ENCODE measurements at places on chromosomes 2 and 18.

DNA sequence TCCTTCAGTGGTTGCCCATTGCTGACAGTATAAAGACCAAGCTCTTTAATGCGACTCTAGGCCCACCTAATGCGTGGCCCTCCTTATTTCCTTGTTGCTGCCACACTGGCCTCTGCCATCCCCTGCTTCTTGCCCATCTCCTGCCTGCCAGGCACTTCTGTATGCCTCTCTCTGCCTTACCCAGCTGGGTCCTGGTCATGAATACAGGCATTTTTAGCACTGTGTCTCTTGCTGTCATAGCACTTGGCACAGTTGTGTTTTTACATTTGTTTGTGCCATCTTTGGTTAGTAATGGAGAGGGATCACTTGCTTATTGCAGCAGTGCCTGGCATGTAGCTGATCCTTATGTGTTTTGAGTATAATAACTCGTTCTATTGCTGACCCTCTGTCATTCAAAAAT is 38.7 kb downstream of the MAP4K4 start:
- no peak for DNase-seq

DNA sequence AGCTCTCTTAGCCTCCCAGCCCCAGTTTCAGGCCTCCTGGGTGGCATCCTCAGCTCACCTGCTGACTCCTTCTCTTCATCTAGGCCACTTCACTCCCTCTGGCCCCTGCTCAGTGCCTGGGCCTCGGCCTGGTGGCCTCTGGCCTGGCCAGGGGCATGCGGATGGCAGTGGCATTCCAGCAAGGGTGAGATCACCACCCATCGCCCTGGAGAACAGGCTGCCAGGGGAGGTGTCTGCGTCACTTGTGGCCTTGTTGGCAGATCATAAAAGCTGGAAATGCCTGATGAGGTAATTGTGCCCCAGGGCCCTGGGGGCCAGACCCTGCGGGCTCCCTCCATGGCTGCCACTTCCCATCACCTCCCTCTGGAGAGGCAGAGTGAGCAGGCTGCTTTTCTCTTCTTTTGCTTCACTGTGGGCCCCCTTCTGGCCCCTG is 72.5 kb upstream of the SMAD2 start:
- peak; percentile 82 for DNase-seq

- no peak for DNase-seq
These were observed 66.1 kb upstream of the ATG16L1 start for GRCh38 chr2:233185330-233185729.

GRCh38 chr2:168536925-168537466 is 80.9 kb downstream of the CERS6 start:
- DNase-seq, result no peak

GRCh38 chr2:96888072-96889011 is 18.5 kb upstream of the SEMA4C start:
- DNase-seq, result no peak

DNA sequence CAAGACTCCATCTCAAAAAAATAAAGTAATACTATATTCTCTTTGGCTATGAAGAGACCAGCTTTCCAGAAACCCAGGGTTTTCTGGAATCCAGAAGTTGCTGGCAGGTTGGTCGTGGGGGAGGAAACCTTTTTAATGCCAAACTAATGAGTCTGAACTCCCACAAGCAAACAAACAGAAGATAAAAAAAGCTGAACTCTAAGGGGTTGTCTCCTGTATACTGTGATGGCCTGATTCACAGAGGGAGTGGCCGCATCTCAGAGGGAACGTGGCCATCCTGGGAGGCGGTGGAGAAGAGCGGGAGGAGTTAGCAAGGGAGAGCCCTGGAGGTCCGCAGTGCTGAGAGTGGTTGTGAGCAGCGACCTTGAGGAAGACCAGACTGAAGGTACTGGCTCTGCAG is 36.1 kb downstream of the LIMS1 start:
- peak; percentile 91 for DNase-seq

DNA sequence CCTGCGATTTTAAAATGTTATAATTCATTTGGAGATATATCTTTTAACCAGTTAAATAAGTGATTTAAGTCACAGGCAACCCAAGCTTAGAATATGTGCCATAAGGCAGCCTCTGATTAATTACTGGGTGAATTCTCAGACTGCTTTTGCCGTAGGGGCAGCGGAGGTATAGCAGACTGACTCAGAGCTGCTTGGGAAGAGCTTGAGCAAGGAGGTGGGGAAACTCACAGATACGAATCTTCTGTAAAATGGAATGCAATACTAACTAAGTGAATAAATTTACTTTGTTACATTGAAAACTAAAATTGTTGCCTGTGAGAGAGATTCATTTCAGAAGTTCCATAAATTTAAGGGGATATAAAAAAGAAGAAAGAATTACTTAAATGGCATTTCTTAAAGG is 115.4 kb downstream of the KYNU start:
- DNase-seq, result no peak

DNA sequence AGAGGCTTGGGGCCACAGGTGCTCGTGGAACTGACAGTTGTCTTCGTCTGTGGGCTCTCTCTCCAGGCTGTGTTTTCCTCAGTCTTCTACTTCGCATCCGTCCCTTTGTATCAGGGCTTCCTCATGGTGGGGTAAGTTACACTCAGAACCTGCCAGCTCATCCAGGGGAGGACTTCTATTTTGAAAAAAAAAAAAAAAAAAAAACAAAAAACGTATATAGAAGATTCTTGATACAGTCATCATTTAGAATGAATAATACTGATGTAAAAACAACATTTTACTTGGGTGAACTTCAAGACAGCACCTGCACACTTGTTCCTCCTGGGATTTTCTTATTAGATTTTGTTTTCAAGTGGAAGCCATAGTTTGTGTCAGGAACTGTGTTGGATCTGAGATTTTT is 47.7 kb upstream of the NFATC1 start:
- DNase-seq, result peak; percentile 12

DNA sequence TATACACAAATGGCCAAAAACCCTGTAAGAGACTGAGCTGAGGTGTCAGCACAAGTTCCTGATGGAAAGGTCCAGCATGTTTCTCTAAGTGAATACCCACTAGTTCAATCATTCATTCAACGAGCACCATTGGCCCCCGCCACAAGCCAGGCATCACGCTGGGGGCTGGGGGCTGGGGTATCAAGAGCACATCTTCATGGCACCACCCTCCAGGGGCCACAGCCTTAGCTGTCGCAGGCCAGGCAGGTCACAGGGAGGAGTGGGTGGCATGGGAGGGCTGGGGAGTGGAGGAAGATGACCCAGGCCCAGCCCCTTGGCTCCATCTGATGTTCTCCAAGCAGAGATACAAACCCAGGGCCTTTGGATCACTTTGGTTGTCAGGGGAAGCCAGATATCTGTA is 97.9 kb downstream of the ACKR3 start:
- no peak for DNase-seq

GRCh38 chr2:171235262-171235881 is 74.7 kb upstream of the TLK1 start:
- no peak for DNase-seq

GRCh38 chr2:127680706-127681287 is 5.5 kb upstream of the LIMS2 start:
- no peak for DNase-seq

DNA sequence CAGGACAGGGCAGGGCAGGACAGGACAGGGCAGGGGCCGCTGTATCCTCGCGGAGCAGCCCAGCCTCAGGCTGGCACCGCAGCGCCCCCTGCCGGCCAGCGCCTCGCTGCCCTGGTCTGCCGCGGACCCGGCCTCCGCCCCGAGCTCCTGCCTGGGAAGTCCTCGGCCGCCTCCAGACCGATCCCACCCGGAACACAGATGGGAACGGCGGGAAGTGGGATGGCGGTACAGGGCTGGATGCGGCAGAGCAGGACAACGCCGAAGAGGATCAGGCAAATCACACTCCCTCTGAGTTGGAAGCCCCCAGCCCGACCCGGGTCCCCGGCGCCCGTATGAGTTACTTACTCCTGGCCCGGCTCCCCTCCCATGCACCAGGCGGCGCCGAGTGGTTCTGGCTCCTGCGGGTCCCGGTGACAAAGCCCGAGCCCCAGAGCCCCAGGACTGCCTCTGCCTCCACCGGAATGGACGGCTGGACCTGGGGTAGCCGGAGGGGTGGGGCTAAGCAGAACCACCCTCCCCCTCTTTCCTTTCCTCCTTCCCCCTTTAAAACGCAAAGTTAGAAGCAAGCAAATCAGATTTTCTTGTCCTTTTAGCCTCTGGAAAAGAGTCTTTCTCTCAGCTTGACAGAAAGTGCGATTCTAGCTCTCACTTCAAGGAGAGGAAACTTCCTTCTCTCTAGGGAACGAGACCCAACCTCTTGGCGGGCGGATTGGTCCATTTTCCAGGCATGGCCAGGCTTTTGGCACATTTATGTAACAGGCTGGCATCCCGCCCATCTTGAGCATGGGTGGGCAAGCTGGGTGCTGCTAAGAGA is at the start of gene TP53I3:
TSS of gene TP53I3 (minus strand) at position 449 of the 814 bp plus-strand sequence. CDS start 508 bp downstream, outside the sequence.
- peak; percentile 96 for DNase-seq

DNA sequence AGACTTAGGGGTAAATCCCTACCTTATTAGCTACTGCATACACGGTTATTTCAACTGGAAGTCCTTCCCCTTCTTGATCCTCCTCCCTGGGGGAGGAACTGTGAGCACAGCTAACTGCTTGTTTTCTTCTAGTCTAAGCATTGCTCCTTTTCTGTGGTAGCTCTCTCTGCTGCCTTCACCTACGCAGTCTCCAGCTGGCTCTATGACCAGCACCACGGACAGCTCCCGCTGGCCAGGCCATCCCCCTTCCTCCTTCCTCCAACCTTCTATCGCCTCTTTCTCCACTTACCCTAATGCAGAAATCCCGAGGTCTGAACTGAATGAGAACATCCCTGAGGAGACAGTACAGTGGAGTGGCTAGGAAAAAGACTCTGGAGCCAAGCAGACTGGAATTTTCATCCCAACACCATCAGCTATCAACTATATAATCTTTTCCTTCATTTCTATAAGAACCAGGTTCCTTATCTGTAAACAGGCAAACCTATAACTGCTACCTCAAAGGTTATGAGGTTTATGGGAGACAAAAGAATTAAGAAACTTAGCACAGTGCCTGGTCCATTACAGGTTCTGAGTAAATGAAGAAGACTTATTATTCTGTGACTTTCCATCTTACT is 4.7 kb upstream of the CFAP65 start:
- DNase-seq, result peak; percentile 57

DNA sequence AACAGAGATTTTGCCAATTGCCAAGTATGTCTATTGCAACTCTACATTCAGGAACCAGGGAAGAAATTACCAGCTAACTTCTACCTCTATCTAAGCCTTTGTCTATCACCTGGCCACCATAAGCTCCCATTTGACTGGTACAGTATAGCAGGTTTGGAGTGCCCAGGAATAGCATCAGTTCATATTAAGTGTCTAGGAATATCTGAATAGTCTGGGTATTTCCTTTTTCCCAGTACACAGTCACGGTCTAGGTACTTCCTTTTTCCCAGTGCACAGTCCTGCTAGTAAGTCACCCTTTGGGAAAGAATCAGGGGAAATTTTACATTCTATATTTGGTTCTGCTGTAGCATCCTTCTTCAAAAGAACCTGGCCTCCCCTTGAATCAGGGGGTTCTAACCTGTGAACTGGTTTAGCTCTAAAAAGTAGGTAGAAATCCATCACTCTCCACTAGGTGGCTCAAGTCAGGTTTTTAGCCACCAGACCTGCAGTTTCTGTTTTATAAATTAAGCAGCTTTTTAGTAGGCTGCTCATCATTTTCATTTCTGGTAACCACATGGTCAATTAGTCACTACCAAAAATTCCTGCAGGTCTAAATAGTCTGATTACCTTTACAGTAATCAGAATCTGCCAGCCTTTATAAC is 49.3 kb upstream of the DNAJC10 start:
- peak; percentile 19 for DNase-seq

- DNase-seq, result no peak
These were observed 1277.7 kb upstream of the CELF4 start for GRCh38 chr18:38843291-38843690.

GRCh38 chr2:202064881-202065230 is 8.2 kb upstream of the KIAA2012 start:
- no peak for DNase-seq

DNA sequence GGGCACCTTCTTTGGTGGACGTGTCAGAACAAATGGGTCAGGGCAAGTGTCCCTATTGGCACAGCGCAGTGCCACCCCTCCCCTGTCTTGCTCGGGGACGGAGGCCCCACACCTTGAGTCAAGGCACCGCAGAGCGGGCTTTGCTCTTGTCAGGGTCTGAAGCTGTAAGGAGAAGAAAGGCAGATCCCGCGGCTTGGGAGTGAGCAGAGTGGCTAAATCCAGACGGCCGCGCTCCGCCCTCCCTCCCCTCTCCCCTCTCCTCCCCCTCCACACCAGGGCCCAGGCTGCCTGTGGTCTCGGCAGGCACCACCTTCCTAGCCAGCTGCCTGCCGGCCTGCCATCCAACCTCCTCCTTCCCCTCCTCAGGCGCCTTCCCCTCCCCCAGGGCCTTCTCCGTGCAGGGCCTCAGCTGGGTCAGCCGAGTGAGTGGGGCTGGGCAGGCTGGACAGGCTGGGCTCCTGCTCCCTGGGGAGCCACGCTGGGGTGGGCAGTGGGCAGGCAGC is 25.8 kb downstream of the SPEG start:
- no peak for DNase-seq

DNA sequence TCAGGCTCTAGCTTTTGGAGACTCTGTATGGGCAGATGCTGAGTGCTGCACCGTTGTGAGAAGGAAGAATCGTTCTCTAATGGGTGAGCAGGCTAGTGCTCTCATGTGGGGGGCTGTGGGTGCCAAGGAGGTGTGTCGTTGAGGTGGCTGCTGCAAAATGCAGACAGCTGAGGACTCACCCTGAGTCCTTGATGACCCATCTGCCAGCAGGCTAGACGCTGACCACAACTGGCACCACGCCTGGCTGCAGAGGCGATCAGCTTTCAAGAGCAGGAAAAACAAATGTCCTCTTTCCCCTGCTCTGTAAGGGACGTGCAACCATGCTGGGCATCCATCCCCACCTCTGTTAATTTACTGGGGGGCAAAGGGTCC is 48.2 kb downstream of the HAUS1 start:
- peak; percentile 82 for DNase-seq

DNA sequence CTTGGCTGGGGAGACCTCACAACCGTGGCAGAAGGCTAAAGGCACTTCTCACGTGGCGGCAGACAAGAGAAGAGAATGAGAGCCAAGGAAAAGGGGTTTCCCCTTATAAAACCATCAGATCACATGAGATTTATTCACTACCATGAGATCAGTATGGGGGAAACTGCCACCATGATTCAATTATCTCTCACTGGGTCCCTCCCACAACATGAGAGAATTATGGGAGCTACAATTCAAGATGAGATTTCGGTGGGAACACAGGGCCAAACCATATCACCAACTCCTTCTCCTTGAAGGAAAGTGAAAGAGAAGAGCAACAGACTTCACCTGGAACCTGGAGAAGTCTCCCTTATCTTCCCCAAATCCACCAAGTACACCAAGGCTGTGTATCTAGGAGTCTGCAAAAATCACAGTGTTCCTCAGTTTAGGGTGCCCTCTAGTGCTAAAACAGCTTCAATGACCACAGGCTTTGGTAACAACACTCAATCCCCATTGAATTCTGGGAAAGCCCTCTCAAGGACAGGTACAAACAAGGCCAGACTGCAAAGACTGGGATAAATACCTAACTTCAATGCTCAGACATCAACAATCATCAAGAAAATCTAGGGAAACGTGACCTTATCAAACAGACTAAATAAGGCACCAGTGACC is 148.8 kb upstream of the SRD5A2 start:
- peak; percentile 20 for DNase-seq

- no peak for DNase-seq
These were observed 340.8 kb upstream of the SPHKAP start for GRCh38 chr2:228522276-228522675.
